Fibroblast of upper back skin (primary cell): ENCODE measurements at places on chromosomes 11 and 22.
A peak's percentile ranks its signal among the peaks of the same experiment; 100 is the strongest.

- no peak for DNase-seq
Measured at GRCh38 chr11:125094731-125095130, 16.7 kb downstream of the TMEM218 start.

- peak; percentile 8 for DNase-seq
Measured at GRCh38 chr11:17528906-17529843, 15.0 kb downstream of the USH1C start.

GRCh38 chr22:20494978-20495860 is at the start of gene KLHL22:
KLHL22 (minus strand) TSS chr22:20495795; CDS start chr22:20489211, 6,584 bp downstream.
- DNase-seq, result peak; percentile 36

- no peak for DNase-seq
Measured at GRCh38 chr11:117431436-117431835, 103.8 kb downstream of the CEP164 start.
